NCI-H345 (cell line): ENCODE measurements at places on chromosomes 2 and 18.

DNA sequence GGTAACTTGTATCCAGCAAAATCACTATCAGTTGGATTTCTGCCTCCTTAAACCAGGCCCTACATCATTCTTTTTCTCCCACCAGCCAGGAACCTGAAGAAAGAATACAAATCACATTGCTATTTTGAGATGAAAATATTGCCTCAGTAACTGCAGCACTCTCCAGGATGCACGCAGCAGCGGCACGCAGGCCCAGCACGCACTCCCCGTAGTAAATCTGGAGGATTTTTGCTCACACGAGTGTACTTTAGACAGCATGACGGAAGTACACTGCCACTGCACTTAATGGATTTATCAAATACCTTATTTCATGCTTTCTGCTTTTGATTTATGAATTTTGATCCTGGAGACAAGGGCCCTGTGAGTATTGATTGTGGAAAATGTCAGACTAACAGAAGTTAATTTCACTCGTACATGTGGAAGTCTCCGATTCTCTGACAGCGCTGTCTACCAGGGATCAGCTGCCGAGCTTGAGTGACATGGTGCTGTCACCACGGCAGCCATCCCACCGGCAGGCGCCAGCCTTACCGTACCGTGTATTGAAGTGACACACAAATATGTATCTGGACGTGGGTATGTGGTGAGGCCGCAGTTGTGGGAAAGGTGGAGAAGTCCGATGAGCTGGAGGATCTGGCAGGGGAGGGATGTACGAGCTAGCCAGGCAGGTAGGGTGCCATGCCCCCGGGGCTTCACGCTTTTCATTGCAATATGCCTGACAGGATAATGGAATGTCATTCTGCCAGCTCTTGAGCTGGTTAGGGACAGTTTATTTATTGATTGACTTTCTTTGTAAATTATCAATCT, 863.7 kb downstream of the GALR1 start:
- no peak for DNase-seq

- no peak for DNase-seq
Measured at GRCh38 chr2:66103581-66103980, 331.3 kb upstream of the MEIS1 start.

DNA sequence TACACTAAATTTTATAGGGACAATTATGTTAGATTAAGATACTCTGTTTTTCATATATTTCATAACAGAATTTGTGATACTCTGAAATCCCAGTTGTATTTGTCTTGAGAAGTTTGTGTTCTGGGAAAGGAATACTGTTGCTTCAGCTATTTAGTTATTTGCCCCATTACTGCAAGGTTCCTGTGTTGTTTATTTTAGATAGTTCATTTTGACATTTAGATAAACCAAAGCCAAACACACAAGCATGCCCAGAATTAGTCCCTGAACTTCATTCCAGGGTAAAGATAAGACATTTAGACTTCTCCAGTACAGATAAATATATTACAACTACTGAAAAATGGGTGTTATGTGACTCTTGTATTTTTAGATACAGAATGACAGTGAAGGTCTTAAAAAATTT, 74.7 kb downstream of the BMPR2 start:
- DNase-seq, result no peak

- no peak for DNase-seq
Measured at GRCh38 chr2:95344215-95344583, 47.1 kb downstream of the KCNIP3 start.

- no peak for DNase-seq
Measured at GRCh38 chr18:58848685-58849084, 16.0 kb upstream of the ZNF532 start.

DNA sequence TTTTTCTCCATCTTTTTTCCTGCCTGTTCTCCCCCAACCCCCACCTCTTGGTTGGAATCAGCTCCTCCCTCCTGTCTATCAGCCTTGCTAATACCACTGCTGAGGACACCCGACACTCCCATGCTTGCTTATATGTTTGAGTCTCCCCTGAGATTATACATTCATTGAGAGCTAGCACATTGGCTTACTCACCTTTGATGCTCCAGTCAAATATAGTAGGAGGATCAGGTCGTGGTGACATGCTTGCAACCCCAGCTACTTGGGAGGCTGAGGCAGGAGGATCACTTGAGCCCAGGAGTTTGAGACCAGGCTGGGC, 91.5 kb upstream of the CCBE1 start:
- no peak for DNase-seq

- DNase-seq, result no peak
Measured at GRCh38 chr2:98480598-98480997, 35.9 kb downstream of the INPP4A start.

GRCh38 chr2:38138419-38138818, 62.5 kb upstream of the CYP1B1 start:
- DNase-seq, result no peak

GRCh38 chr2:38380397-38381130, 3.5 kb upstream of the ATL2 start:
- no peak for DNase-seq

- DNase-seq, result no peak
Measured at GRCh38 chr18:55186588-55186987, 227.3 kb upstream of the CCDC68 start.

GRCh38 chr18:44592639-44593038, 88.0 kb upstream of the SETBP1 start:
- DNase-seq, result no peak

DNA sequence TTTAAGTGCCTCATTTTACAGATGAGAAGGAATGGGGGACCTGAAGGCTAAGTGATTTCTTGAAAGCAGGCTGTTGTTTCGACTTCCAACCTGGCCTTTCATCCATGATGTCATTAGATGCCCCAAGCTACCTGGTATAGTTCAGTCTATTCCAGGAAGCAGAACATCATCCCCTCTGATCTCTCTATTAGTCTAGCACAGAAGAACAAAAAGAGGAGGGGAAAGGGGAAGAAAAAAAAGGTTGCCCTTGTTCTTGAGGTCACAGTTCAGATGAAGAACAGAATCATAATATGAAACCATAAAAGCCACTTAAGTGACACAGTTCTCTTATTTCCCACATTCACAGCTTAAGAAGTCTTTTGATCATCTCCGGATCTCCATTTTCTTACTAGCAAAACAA, 386.2 kb upstream of the HNRNPA3 start:
- no peak for DNase-seq

GRCh38 chr18:74373428-74373827, 57.8 kb downstream of the C18orf63 start:
- DNase-seq, result no peak

DNA sequence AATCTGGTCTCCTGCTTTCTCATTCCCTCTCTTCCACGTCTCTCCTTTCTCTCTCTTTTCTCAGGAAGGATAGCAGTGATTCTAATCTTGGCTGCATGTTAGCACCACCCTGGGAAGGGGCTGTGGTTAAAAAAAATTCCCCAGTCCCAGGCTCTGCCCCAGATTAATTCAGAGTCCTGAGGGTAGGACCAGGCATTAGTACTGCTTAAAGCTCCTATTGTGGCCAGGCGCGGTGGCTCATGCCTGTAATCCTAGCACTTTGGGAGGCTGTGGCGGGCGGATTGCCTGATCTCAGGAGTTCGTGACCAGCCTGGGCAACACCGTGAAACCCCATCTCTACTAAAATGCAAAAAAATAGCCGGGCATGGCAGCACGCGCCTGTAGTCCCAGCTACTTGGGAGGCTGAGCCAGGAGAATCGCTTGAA, 35.4 kb upstream of the EML4 start:
- no peak for DNase-seq

DNA sequence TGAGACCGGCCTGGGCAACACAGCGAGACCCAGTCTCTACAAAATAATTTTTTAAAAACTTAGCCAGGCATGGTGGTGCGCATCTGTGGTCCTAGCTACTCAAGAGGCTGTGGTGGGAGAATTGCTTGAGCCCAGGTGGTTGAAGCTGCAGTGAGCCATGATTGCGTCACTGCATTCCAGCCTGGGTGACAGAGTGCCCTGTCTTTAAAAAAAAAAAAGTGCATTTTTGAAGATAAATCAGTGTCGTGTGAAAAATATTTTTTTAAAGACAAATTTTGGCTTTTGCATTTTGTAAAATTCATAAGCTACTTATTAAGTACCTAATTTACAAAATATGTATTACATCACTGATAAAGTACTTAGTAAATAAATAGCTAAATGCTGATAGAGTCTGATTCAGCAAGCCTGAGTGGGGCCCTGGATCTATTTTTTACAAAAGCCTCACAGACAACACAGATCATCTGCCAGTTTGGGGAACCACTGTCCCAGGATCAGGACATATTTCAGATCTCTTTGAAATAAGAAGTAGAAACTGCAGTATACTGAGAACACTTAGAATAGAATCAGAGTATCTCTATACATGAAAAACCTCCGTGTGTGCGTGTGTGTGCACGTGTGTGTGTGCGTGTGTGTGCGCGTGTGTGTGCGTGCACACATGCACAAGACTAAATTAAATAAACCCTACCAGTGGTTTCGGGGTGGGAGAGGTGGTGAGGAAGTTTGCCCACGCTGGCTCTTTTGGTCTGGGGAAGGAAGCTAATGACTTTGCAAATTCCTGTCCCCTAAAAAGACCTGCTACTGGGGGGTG, 61.6 kb downstream of the AAK1 start:
- no peak for DNase-seq

DNA sequence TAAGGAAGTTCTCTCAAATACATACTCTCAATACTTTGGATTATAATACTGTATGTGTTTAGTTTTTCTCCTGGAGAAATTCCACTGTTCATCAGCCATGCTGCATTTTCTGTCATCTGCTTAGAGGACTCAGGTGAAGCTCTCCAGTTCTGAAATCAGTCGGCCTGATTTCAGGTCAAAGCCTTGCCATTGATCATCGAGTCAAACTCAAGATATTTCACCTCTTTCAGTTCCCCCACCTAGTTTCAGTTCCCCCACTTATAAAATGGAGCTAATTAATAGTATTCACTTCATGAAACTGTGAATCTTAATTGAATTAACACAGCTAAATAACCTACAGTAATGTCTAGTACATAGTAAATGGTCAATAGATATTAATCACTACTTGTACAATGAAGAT, 75.3 kb upstream of the L3MBTL4 start:
- DNase-seq, result no peak

DNA sequence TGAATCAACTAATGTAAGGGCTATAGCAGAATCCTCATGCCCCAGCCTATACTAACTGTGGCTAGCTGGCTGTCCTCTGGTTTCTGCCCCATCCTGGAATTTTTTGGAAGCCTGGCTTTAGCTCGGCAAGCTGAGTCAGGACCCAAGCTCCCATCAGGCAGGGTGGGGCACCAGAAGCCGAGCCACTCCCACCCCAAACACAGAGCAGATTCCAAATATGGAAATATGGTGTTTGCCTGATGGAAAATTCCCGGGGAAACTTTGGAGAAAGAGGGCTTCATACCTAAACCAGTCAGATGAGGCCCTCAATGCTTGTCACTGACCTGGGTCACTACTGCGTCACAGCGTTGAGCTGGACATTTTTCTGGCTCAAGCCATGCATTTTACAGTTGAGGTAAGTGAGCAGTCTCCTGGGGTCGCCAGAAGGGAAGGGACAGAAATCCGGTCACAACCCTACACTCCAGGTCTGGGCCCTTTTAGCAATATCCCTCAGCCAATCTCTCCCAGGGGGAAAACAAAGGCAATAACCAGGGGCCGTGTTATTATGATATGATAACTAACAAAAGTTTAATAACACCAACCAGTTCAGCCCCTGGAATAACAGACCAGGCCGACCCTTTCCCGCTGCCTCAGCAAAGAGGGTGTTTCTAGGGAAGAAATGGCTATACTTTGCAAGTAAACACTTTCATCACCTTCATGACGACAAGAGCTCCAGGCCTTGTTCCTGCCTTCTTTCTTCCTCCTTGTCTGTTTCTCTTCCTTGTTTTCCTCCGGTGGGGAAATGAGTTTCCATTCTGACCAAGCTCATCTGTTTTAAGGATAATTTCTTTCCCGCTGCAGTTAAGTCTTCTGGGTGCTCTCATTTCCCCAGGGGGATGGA, 37.7 kb downstream of the PSD4 start:
- no peak for DNase-seq

DNA sequence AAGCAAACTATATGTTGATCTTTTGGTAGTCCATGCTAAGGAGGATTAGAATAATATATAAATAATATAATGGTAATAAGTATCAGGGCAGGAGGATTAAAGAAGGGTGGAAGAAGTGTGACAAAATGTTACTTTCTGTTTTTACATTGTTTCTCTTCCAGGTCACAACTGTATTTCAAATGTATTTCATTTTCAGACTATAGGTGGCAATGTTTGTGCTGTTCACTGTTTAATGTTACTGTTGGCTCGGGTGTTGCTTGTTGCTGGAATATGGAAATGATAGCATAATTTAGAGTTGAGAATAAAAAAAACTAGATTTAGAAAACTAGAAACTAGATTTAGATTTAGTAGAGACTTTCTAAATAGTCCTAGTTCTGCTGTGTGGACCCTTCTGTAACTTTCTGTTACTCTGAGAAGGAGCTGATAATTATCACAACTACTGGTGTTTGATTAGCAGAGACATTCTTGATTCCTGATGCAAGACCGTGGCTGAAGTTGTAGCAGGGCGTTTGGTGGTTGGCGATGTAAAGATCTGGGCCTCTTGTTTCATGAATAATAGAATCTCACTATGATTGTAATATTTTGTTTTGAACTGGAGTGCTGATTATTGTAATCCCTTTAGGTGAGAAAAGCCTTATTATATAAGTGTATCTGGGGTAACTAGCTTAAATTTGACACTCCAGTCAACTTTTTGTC, 7.9 kb downstream of the NEDD4L start:
- no peak for DNase-seq
